ENCODE measurements at places on chromosomes 16 and 17.
A peak's percentile ranks its signal among the peaks of the same experiment; 100 is the strongest.

DNA sequence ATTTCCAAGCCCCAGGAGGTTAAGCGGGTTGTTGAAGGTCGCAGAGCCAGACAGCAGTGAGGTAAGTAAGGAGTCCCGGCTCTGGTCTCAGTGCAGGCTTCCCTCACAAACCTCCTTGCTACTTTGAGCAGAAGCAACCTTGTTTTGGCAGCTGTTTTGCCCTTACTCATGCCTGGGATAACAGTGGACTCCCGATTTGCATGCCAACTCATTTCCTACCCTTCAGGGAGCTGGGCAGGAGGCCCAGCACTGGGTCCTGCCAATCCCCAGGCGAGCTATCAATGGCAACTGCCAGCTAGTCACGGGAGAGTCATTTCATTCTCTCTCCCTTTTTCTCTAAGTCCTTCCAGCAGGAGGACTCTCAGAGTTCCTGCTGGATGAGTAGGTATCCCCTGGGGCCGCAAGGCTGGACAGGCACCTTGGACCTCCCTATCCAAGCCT is 72.0 kb upstream of the KSR1 start:
- DNase-seq, result peak; percentile 98

DNA sequence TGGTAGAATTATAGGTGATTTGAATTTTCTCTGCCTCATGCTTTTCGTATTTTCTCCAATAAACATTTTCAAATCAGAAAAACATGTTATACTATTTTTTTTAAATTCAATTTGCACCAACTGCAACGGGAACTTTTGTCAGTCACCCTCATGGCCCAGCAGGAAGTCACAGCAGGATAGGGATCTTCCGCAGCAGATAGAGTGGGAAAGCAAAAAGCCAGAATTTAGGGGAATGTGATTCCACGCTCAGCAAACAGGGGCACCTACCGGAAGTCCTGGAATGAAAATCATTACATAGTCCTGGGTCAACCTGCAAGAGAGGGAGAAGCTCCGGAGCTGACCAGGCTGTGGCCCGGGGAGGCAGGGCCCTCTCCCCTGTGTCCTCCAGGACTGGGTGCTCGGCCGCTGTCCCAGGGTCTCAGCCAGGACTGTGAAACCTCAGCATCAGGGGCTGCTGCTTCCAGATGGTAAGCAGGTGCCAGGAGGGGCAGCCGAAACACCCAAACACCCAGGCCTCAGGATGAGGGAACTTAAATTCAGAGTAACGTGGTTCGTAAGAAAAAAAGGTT is 3.9 kb downstream of the SLC47A2 start:
- DNase-seq, result no peak

- no peak for DNase-seq
Measured at GRCh38 chr16:25988882-25989281, 297.1 kb downstream of the HS3ST4 start.

- DNase-seq, result no peak
Measured at GRCh38 chr17:17873450-17873991, 36.7 kb upstream of the SREBF1 start.

GRCh38 chr17:17723354-17724261 is 42.4 kb downstream of the RAI1 start:
- DNase-seq, result peak; percentile 68

Data from foreskin fibroblast (primary cell).